Hematopoietic multipotent progenitor cell treated with erythropoietin and hydrocortisone succinate and interleukin-3 and kit ligand, for 17 days (in vitro differentiated cells): ENCODE measurements at places on chromosomes 13 and 19.

- no peak for DNase-seq
Measured at GRCh38 chr13:88707646-88708045, 1036.5 kb downstream of the SLITRK5 start.

DNA sequence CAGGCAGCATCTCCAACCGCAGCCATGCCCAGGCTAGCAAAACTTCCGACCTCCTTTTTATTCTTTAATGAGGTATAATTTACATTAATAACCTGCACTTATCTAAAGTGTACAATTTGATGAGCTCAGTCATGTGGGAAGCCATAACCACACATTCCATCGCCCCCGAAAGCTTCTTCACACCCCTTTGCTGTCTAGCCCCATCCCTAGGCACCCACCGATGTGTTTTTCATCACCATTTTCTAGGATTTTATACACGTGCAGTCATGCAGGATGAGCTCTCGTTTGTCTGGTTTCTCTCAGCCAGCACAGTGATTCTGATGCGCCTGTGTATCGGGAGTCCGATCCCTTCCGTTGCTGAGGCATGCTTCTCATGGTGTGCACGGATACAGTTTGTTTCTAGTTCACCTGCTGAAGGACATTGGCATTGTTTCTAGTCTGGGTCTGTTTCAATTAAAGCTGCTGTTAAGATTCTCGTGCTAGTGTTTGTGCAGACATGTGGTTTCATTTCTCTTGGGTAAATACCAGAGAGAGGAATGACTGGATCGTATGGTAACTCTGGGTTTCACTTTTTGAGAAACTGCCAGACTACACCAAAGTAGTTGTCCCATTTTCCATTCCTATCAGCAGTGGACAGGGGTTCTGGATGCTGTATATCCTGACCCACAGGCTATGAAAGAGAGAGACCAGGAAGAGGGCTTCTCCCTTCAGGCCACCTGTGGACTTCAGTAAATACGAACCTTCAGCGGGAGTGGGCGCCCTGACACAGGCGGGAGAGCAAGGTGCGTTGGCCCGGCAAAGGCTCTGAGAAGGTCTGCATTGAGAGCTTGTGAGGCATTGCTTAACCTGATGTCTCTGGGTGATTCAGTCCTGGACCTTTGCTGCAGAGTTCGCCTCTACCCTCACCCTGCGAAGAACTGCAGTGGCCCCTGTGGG is 4.9 kb downstream of the AP1M1 start:
- no peak for DNase-seq

- DNase-seq = no peak
Measured at GRCh38 chr19:13053238-13053637, 49.4 kb downstream of the LYL1 start.

DNA sequence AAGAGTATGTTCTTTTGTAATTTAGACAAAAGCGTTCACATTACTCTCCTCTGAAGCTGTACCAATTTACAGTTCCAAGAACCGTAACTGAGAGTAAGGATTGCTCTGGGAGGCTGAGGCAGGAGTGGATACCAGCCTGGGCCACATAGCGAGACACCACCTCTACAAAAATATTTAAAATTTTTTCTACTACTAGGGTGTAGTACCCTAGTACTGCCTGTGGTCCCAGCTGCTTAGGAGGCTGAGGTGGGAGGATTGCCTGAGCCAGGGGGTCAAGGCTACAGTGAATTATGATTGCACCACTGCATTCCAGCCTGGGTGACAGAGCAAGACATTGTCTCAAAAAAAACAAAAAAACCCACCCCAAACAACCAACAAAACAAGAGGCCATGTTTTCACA is 12.1 kb upstream of the CYP2A6 start:
- DNase-seq = no peak

DNA sequence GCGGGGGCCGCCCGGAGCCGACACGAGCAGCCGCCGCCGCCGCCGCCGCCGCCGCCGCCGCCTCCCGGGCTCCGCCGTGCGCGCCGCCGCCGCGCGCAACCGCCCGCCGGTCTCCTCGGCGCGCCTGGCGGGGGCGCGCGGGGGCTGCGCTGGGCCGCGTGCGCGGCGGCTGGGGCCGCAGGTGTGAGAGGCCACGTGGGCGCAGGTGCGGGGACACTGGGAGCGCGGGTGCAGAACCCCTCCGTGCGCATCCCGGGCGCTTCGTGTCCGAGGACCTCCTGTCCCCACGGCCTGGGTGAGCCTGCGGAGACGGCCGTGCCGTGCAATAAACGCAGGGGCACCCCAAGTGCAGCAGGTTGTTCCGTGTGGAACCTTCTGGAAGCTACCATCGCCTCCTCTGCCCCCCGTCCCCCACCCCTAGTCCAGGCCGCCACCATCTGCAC is at the start of gene LINGO3:
Gene LINGO3 (minus strand): TSS at position 41 of the 443 bp plus-strand sequence. CDS start 16,378 bp downstream, outside the sequence.
- DNase-seq = no peak

DNA sequence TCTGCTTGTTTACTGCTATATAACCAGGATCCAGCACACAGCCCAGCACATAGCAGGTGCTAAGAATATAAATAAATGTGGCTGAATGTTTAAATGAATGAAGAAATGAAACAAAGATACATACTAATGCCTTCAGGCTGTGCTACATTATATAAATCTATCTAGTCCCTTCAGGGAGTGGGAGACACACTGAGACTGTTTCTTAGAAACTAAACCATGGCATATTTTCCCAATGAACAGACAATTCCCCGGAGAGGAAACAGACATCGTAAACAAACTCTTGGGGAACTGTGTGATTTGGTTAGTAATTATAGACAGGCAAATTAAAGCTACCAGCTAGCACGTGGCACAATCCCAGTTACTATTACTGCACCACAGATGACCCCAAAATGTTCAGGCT is 9.7 kb upstream of the FEM1A start:
- no peak for DNase-seq

GRCh38 chr13:112759827-112760226 is 70.0 kb downstream of the ATP11A start:
- no peak for DNase-seq

DNA sequence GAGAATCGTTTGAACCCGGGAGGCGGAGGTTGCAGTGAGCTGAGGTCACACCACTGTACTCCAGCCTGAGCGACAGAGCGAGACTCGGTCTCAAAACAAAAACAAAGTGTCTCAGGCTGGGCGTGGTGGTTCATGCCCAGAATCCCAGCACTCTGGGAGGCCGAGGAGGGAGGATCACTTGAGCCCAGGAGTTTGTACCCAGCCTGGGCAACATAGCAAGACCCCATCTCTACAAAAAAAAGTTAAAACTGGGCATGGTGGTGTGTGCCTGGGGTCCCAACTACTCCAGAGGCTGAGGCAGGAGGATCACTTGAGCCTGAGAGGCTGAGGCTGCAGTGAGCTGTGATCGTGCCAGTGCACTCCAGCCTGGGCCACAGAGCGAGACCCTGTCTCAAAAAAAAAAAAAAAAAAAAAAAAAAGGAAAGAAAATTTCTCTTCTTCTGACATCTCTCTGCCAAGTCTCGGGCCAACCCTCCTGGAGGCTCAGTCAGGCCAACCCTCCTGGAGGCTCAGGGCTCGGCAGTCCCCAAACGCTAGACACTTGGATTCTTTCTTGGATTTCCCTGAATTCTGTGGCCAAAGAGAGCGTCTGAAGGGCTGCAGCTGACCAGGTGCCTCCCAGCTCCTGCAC is 26.3 kb downstream of the ARID3A start:
- no peak for DNase-seq
